ENCODE measurements at places on chromosomes 12 and 14.

GRCh38 chr12:77249892-77250291 lies 184.5 kb upstream of the E2F7 start:
- DNase-seq: no peak

GRCh38 chr12:109951751-109952150 lies 44.4 kb downstream of the GIT2 start:
- no peak for DNase-seq

DNA sequence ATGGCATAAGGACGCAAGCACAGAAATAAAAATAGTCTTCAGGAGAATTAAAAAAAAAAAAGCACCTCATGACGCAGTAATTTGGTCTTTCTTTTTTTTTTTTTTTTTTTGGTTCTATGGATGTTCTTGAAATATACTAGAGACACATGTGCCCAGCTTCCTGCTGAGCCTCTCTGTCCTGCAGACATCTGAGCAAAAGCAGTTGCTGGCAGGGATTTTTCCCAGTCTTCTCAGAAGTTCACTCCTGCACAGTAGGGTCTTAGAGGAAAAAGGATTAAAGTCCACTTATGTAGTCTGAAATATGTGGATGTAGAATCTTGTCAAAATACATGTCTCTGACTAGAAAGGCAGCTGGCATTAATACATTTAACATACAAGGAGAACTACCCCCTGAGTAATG lies 1888.1 kb upstream of the SEL1L start:
- DNase-seq: no peak

DNA sequence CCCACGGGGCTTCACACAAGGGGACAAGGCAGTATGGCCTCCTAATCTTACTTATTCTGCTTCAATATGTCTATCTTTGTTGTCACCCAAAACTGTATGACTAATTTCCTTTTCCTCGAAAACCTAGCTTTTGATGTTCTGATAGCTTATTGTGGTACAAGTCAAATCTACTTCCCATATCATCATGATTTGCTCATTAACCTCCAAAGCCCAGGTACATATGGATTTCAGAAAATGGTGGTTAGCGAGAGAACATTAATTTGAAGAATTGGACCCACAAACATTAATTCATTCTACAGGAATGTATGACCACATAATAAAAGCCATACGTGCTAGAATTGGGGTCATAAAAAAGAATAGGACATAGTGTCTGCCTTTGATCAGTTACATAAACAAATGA lies 412.5 kb downstream of the CCDC91 start:
- no peak for DNase-seq

- no peak for DNase-seq
These were observed 27.4 kb upstream of the DDHD1 start for GRCh38 chr14:53180272-53181221.

GRCh38 chr14:33617154-33617553 lies 333.7 kb downstream of the EGLN3 start:
- DNase-seq: no peak

DNA sequence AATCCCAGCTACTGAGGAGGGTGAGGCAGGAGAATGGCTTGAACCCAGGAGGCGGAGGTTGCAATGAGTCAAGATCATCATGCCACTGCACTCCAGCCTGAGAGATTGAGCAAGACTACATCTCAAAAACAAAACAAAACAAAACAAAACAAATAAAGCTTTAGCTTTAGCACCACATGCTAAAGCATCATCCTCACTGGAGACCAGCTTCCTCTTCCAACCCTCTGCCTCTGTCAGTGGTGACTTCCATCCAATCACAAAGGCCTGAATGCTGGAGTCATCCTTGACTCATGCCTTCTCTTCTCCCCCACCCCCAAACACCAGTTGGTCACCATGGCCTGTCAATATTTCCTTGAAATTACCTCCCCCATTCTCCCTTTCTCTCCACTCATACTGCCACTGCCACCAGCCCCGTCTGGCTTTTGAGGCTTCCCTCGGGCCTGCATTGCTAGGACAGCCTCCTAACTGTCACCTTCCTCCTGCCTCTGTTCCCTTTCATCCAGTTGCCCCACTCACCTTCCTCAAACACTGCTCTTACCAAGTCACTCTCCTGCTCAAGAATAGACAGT lies 1.4 kb downstream of the ZNF385A start:
- DNase-seq: no peak

DNA sequence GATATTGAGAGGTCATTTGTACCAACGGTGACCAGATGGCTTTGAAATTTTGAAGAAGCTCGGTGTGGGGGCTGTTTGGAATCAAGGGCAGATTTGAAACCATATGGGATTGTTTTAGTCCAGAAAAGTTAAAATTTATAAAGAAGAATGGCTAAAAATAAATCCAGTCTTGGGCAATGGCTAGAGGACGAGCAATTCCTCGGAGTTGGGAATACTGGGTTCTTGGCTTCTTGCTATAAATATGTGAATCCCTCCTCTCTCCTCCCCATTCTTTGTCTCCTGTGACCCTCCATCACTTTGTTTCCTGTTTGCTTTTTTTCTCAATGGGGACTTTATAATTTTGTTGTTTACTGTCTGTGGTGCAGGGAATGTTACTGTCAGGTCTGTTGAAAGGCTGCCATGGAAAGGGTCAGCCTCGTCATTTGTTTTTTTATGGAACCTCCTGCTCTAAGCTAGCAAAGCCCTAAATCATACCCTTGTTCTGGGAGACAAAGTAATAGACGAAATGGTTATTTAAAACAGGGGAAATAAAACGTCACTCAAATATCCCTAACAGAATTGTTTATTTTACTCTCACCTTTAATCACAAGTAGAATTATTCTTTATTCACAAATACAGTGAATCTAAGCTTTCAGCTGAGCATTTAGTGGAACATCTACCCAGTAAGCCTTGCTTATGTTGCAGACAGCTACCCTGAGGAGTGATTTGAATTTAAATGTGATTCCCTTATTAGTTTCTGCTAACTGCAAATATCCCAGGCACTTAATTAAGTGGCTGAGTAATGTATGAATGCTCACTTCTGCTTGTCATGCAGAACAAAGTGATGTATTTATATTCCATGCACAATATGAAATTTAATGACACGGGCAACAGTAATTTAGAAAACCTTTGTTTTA lies 273.1 kb upstream of the NOVA1 start:
- no peak for DNase-seq

- no peak for DNase-seq
These were observed 42.5 kb downstream of the MAP4K5 start for GRCh38 chr14:50489851-50490250.

DNA sequence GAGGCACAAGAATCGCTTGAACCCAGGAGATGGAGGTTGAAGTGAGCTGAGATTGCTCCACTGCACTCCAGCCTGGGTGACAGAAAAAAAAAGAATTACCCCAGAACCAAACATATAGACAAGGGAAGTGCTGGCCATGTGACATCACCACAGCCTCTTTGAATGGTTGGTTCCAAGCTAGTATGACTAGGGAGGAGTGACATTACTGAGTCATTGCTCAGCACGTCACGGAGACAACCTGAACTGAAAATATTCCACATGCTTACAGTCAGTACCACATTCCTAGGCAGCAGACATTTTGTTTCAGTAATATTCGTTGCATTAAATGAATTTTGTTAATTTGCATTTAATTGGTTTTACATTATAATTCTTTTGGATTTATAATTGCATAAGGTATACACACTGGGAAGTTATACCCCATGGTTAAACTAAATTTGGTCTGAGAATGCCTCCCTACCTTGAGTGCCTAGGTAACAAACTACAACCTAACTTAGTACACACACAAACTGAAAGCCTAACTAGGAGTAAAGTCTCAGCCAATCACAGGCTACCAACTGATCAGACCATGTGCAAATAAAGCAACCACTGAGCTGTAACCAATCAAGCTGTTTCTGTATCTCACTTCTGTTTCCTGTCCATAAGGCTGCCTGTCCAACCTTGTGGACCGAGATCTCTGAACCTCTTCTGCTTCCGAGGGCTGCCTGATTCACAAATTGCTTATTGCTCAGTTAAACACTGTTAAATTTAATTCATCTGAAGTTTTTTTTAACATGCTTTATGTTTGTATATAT lies 164.4 kb downstream of the CAND1 start:
- no peak for DNase-seq

DNA sequence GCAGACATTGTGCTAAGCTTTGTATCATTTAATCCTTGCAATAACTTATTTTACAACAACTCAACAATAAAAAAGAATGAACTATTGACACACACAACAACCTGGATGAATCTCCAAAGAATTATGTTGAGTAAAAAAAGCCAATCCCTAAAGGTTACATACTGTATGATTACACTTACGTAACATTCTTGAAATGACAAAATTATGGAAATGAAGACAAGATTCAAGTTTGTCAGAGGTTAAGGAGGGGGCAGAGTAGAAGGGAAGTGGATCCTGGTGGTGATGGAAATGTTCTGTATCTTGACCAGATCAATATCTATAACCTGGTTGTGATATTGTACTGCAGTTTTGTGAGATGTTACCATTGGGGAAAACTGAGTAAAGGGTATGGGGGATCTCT lies 63.2 kb upstream of the LMNTD1 start:
- no peak for DNase-seq

GRCh38 chr12:46364777-46365580 lies 7.6 kb downstream of the SLC38A2 start:
- no peak for DNase-seq

- no peak for DNase-seq
These were observed 73.7 kb downstream of the CIT start for GRCh38 chr12:119803381-119803791.

GRCh38 chr14:34548472-34548981 lies 9.0 kb upstream of the EAPP start:
- no peak for DNase-seq

- no peak for DNase-seq
These were observed 211.6 kb downstream of the FBXL14 start for GRCh38 chr12:1382826-1383225.

GRCh38 chr12:4434706-4435425 lies 10.7 kb downstream of the FGF6 start:
- DNase-seq: no peak

GRCh38 chr14:98927986-98928385 lies 344.0 kb downstream of the BCL11B start:
- DNase-seq: no peak

GRCh38 chr14:105861985-105862465 lies 335.6 kb downstream of the TMEM121 start:
- no peak for DNase-seq

DNA sequence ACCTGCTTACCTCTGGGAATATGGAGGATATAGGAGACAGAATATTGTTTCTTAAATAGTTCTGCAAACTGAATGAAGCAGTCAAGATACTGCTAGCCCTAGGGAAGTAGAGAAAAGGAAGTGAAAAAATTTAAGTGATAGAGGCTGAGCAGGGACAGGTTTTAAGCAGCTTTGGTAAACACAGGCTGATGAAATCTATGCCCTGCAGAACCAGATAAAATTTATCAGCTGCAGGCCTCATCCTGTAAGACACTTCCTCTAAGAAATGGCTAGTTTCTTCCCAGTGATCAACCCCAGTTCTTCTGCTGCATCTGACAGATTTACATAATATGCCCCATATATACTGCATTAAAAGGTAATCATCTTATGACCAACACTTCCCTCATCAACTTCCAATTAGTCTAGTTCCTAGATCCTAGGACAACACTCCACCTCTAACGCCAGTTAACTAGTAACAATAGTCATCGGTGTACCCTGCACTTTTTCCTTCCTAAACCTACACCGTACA lies 1.3 kb upstream of the ESYT1 start:
- DNase-seq: no peak

DNA sequence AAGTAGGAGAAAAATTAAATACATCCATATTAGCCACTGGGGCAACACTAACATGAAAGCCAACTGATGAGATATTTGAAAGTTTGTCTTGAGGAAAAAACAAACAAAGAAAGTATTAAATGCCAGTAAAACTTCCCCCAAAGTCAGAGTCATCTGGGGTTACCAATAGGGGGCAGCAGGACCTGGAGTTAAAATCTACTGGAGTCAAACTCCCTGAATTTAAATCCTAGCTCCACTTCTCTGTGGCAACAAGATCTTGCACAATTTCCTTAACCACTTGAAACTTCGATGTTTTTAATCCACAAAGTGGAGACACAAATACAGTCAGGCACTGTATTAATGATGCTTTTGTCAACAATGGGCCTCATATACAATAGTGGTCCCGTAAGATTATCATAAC lies 14.4 kb downstream of the PLEKHG7 start:
- no peak for DNase-seq

GRCh38 chr12:54416687-54417603 lies 2.1 kb downstream of the ITGA5 start:
- no peak for DNase-seq

- no peak for DNase-seq
These were observed 121.4 kb downstream of the TRMT5 start for GRCh38 chr14:60859525-60859924.

- DNase-seq: no peak
These were observed 7.3 kb downstream of the GIT2 start for GRCh38 chr12:109988903-109989302.

DNA sequence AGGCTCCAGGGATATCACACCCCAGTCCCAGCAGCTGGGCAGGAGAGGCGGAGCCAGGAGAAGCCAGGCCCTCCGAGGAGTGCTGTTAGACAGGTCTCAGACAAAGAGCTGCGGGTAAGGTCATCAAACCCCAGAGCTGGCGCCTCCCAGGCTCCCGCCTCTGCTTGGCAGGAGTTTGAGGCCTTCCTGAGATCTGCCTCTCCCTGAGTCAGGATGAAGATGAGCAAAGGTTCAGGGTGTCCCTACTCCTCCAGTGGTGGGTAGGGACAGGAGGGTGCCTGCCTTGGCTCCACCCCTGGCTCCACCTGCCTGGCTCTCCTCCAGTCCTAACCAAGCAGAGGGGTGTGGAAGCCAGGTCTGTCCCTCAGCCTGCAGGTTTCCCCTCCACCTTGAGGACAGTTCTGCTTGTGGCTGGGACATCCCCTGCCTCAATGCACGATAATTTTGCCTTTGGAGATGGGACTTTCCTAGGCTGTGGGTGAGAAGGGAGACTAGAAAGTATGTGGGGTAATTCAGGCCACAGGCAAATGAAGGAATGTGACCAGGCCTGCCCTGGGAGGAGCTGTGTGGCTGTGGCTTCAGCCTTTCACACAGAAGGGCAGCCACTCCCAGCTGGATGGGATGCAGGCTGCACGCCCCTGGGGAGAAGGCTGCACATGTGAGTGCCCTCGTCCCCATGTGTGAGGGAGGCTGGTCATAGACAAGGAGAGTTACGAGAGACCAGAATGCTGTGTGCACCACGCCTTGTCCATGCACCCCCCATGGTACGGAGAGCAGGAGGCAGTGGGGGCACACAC lies 2.2 kb downstream of the PLEKHG6 start:
- DNase-seq: no peak

DNA sequence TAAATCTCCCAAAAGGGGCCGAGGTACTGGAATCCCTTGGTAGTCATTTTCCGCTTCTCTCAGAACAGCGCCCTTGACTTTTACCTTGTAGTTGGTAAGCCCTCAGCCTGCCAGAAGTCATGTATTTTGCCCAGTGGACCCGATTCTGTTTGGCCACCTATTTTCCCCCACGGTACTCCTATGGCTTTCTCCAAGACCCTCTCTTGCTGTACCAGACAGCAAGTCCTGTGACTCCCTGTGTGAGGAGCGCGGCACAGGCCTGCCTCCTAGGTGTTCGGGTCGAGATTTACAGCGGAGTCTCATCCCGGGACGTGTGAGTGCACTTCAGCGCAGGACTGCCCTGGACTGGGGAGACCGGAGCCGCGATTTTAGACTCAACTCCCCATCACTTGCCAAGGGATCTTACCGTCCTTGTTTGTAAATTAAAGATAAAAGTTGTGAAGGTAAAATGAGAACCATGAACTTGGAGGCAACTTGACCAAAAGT lies 1.1 kb upstream of the MBD6 start:
- DNase-seq: no peak

Data from NCI-H2081 treated with DMSO at 0.1 percent for 48 hours (cell line).